Jurkat, Clone E6-1 (cell line): ENCODE measurements at places on chromosomes 1 and 21.
A peak's percentile ranks its signal among the peaks of the same experiment; 100 is the strongest.

DNA sequence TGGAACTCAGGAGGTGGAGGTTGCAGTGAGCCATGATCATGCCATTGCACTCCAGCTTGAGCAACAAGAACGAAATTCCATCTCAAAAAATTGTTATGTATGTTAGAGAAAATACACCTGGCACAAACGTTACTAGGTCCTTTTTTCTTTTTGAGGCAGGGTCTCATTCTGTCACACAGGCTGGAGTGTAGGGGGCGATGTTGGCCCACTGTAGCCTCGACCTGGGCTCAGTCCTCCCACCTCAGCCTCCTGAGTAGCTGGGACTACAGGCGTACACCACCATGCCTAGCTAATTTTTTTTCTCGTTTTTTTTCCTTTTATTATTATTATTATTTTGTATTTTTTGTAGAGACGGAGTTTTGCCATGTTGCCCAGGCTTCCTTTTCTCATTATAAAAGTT lies 4.4 kb downstream of the HAX1 start:
- peak; percentile 16 for DNase-seq

- DNase-seq, result no peak
Observed at GRCh38 chr21:31530897-31531705, 128.4 kb upstream of the SOD1 start.

DNA sequence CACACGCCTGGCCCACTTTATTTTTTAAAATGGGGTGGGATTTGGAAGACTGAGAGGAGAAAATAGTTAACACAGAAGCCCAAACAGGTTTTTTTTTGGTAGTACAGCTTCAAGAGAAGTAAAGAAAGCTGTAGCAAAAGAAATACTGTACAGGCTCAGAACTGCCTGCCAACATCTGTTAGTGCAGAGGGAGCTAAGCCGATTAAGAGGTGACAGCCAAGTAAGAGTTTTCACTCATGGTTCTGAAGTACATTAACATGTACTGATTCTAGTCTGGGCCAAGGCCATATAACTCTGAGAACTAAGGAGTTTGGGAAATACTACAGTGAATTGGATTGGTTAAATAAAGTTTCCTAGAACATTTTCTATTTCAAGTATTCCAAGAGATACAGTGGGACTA lies 51.6 kb downstream of the EIF2B3 start:
- DNase-seq, result no peak

GRCh38 chr1:117820096-117820495 lies 109.3 kb downstream of the GDAP2 start:
- DNase-seq, result no peak

- DNase-seq, result no peak
Observed at GRCh38 chr1:167756730-167757405, 35.1 kb downstream of the MPZL1 start.

DNA sequence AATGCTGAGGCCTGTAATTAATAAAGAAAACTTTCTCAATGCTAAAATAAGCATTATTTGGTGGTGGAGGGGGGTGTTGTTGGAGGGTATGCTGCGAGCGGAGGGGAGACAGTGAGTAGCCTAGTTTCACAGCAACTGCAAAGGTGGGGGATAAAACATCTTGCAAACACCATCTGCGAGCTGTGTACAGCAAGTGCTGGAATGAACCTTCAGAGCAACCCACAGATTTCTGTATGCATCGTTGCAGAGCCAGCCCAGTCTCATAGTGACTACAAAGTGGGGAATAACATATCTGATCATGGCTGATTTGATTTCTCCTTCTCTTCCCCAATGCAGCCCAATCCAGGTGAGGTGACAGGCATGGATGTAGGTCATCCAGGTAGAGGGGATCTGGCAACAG lies 80.7 kb upstream of the COG2 start:
- no peak for DNase-seq

- no peak for DNase-seq
Observed at GRCh38 chr1:196538473-196538872, 69.8 kb downstream of the KCNT2 start.

- DNase-seq, result no peak
Observed at GRCh38 chr1:22470227-22470626, 18.6 kb downstream of the ZBTB40 start.
